ENCODE measurements at places on chromosomes 2 and 18.

DNA sequence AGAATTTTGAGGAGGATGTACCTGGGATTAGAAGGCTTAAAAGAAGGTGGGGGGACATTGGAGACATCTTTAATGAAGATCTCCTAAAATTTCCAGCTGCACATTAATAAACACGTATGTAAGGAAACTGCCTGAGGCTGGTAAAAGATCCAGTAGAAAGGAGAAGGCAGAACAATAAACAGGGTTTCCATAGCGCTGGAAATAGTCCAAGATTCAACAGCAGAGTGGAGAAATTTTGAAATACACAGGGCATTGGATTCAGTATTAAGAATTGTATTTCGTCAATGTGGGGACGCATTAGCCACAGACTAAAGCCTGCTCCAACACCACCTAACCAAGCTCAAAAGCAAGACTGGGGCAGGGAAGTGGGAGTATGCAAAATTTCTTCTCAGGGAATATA lies 606.9 kb upstream of the NRXN1 start:
- no peak for DNase-seq

DNA sequence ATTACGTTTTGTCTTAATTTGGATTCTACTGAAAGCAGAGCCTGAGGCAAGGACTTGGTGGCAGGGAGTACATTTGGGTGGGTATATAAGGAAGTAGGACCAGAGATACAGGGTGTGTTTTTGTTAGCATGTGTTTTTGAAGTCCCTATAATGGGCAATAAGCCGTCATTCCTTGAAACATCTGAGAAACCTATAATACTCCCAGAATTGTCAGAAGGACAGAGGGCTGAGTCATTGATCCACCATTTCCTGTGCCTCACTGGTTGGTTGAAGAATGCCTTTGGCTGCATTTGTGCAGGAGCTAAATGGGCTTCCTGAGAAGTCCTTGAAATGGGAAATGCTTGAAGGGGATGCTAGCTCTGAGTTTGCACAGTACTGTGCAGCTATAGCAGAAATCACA lies 281.8 kb upstream of the ZEB2 start:
- no peak for DNase-seq

DNA sequence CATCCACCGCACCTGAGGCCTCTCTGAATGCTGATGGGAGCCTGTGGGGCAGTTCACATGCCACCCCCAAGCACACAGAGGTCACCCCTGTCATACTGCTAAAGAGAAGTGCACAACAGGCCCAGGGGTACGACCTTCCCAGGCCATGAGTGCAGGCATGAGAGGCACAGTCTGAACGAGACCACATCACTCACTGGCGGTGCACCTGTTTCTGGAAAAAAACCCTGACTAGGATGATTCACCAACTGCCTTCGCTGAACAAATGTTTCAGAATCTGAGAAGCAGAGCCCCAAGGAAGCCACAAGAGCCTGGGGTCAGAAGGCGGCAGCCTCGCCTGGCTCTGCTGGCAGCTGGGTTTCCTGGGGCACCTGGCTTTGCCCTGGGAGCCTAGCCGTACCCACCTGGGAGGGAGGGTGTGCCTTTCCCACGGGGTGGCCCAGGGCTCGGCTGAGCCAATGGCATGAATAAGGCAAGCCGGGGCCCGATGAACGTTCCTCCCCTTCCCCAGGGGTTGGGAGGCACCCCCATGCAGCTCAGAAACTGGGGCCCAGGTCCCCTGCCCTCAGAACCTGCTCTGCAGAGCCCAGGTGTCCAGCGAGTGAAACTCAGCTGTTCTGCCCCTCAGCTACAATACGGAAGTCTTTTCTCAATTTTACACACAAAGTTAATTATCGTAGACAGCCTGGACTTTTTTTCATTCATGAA lies 73.8 kb downstream of the HDAC4 start:
- DNase-seq: peak; percentile 93

DNA sequence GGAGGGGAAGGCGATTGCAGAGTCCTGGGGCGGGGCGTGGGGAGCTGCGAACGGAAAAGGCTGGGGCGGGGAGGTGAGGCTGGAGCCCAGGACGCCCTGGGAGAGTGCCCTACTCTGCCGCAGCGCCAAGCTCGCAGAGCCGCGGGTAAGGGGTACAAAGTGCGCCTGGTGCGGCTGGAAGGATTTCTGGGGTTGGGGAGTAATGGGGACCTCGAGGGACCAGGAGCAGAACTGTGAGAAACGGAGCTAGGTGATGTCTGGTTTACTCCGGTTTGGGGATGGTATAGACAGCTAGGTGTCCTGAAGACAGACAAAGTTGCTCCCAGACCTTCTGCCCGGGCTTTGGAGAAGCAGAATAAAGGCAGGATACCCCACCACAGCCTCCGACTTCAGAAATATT lies 718 bp upstream of the NXPH2 start:
- no peak for DNase-seq

GRCh38 chr2:33383855-33384598 lies 92.4 kb upstream of the RASGRP3 start:
- DNase-seq: no peak

GRCh38 chr2:1101982-1102590 lies 151.4 kb downstream of the SNTG2 start:
- DNase-seq: peak; percentile 9
